ENCODE measurements at places on chromosomes 3 and 15. TPM values are rescaled to one million over a fixed set of nuclear protein-coding genes. Genes with fewer than 3 reads are reported as not detected.

Gene KCNH8
- total RNA-seq: not detected

Gene STAC
- total RNA-seq: 3.0 TPM

Gene SLC28A1
- not detected for total RNA-seq

Gene SACM1L
- 13.5 TPM for total RNA-seq

Gene MESP2
- total RNA-seq: 0.95 TPM

Gene ZNF860
- total RNA-seq: 0.90 TPM

Gene BBX
- total RNA-seq: 9.1 TPM

Gene OXSR1
- total RNA-seq: 41.1 TPM
